ENCODE measurements at places on chromosomes 4 and X. TPM values are rescaled to one million over a fixed set of nuclear protein-coding genes. Genes with fewer than 3 reads are reported as not detected.

SCML2 gene
- total RNA-seq = 2.0 TPM

BBS7 gene
- 17.5 TPM for total RNA-seq

CABS1 gene
- not detected for total RNA-seq

REPS2 gene
- 0.36 TPM for total RNA-seq

PPP4R3C gene
- not detected for total RNA-seq

CT45A5 gene
- 0.23 TPM for total RNA-seq
